ENCODE measurements at places on chromosomes 2 and 18. TPM values are rescaled to one million over a fixed set of nuclear protein-coding genes. Genes with fewer than 3 reads are reported as not detected.
A peak's percentile ranks its signal among the peaks of the same experiment; 100 is the strongest.

Gene WDR35
- 6.6 TPM for total RNA-seq

Gene SPP2
- total RNA-seq, result not detected

Gene UGT1A5
- total RNA-seq, result not detected

Gene COL4A3
- 0.73 TPM for total RNA-seq

Gene LRP1B
- total RNA-seq, result 0.06 TPM

Gene PROM2
- total RNA-seq, result 77.8 TPM

Gene ADGRF3
- not detected for total RNA-seq

Gene TACR1
- total RNA-seq, result not detected

- DNase-seq, result peak; percentile 81
Measured at GRCh38 chr2:200905618-200906296, 16.6 kb downstream of the NIF3L1 start.

GRCh38 chr2:122543815-122544214 is 788.4 kb downstream of the TSN start:
- peak; percentile 28 for DNase-seq

GRCh38 chr2:238967978-238968360 is 120.1 kb downstream of the TWIST2 start:
- no peak for DNase-seq

- no peak for DNase-seq
Measured at GRCh38 chr2:19529677-19530076, 171.3 kb upstream of the OSR1 start.

DNA sequence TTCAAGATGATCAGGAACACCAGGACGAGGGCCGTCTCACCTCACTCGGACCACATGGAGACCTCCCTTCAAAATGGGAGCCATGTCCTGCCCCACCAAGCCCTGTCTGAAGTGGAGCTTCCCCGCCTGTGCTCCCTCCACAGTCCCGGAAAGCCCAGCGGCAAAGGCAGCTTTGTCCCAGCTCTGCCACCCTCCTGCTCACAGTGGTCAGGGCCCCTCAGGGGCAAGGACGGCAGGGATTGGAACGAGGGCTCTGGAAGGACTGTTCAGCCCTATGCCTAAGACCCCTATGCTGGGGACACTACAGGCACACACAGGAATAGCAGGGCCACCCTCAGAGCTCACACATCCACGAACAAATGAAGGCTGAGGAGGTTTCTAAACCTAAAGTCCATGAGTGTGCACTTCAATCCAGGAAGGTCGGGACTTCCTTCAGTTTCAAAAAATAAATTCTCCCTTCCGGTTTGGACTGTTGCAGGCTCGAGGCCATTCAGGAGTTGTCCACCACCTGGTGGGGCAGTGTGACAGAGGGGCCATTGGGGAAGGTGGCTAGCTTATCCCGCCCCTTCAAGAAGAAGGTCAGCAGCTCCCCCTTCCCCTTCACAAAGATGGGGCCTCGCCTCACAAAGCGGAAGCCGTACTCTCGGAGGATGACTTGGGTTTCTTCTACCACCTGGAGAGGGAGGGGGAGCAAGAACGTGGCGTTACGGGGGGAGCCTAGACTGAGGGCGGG is 26.4 kb downstream of the CENPO start:
- no peak for DNase-seq

DNA sequence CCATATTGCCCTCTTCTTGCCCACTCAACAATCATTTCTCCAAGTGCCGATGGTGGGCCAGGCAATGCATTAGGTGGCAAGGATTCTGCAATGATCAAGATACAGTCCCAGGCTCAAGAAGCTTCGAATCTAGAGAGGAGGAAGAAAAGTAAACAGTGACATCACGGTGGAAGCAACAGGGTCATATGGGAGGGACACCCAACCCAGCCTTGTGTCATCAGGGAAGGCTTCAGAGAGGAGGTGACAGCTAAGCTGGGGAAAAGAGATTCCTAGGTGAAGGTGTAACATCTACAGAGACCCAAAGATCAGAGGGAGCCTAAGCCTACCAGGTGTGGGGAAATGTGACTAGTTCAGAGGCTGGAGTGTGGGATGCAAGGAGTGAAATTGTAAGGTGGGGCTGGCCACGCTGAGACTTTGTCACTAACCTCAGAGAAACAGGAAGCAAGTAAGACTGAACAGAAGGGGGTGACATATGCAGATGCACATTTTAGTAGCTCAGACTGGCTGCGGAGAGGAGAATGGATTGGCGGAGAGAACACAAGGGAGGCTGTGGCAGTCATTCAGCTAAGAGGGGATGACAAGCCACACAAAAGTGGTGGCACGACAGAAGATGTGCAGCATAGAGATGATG is 104.9 kb downstream of the ANKRD44 start:
- DNase-seq, result no peak

DNA sequence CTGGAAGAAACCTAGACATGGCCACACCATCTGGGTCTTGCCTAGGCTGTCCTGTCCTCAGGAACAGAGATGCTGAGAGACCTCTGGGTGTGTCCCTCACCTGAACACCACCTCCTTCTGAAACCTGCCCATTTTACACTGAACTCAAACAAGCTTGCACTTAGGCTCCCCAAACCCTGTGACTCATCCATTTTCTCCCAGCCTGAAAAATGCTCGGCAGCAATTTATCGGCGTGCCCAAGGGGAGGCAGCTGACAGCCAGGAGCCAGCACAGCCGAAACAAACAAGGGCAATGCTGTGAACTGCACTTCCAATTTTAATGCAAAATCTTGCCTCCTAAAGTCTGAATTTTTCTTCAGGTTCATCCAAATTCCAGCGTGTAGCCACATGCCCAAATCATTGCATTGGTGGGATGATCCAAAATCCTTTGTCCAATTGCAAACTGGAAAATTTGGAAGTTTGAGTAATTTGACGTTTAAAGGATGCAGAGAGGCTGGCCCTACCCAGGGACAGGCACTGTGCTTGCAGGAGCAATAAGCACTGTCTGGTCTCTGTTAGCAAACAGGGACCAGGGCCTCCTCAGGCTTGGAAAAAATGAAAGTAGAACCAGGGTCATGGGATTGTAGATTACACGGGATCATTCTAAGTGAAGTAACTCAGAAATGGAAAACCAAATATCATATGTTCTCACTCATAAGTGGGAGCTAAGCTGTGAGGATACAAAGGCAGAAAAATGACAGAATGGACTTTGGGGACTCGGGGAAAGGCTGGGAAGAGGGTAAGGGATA is 67.7 kb downstream of the GALNT14 start:
- DNase-seq, result peak; percentile 39

DNA sequence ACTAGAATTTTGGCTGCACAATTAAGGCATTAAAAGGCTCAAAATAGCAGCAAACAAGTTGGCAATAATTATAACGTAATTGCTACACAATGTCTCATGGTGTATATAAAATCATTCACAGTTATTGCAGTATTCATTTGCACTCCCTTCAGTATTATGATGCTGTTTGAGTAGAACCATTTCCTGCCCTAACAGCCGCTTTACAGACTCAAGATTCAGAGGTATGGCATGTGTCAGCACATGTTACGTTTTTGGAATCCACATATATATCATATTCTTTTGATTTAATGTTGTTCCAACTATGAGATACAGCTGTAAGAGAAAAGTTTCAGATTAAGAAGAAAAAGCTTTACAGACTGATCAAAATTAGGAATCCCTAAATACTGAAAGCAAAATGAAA is 56.3 kb upstream of the NCKAP5 start:
- no peak for DNase-seq

- DNase-seq, result no peak
Measured at GRCh38 chr2:32863803-32864202, 83.0 kb upstream of the LTBP1 start.

DNA sequence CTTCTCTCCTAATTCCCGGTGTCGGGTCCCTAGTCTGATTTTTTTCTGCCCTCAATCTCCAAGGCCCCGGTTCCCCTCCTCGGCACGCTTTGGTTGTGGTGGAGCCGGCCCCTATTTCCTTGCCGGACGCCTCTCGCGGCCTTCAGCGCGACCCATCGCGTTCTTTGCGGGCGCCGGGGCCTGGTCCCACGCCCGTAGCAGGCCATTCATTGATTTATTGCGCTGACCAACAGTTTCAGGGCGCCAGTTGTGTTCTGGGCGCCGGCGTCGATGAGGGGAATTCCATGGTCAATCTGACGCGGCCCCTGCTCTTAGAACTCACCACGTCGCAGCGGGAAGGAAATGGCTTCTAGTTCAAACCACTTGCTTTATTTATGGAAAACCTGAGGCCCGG is 396 bp downstream of the CNOT9 start:
- peak; percentile 42 for DNase-seq

DNA sequence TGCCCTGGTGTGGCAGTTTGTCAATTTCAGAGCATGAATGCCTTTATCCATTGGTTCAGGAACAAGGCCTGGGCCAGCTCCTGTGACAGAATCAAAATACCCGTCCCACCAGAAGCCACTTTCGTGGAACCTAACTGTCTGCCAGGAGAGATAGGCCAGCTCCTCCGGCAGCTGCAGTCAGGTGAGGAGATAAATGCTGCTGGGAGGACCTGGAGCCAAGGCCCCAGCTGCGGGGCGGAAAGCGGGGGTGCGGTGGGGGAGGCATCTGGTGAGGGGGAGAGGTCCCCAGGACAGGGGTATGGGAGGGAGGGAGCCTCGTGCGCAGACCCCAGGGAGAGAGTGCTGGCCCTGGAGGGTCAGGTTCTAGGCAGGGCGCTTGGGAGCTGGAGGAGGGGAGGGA is 4.4 kb upstream of the ASB1 start:
- no peak for DNase-seq

GRCh38 chr2:158918452-158918851 is 50.0 kb upstream of the TANC1 start:
- no peak for DNase-seq

- DNase-seq, result no peak
Measured at GRCh38 chr18:42536442-42536841, 579.0 kb downstream of the RIT2 start.

DNA sequence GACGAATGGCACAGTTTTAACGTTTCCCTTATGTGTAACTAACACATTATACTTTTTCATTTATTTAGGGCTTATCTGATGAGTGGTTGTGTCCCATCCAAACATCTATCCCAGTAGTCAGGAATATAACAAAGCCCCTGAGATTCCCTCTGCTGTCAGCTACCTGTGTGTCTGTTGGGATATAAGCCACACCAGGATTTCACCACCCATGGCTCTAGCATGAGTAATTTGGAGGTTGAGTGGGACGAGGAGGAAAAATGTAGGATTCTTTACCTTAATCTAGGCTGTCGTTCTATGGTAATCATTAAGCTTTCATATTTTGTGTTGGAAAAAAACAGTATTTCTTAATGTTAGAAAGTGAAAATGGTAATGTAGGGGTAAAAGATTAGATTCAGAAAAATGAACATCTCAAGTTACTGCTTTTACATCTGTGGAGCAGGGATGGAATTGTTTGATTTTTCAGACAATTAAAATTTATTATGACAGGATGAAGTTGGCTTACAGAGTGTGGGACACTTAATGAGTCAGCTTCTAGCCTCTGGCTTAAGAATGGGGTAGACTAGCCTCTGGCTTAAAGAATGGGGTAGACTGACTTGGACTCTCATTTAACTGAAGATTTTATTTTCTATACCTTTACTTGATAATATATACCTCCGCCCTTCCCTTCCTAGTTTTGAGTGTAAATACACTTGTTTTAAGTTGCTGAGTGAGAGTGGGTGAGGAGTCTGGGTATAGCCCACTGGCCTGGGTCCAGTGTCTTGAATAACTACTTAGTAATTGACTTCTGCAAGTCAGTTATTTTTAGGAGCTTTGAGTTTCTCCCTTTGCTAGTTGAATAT is 88.5 kb upstream of the RANBP2 start:
- peak; percentile 44 for DNase-seq

GRCh38 chr2:29226808-29227207 is 111.6 kb downstream of the CLIP4 start:
- no peak for DNase-seq

DNA sequence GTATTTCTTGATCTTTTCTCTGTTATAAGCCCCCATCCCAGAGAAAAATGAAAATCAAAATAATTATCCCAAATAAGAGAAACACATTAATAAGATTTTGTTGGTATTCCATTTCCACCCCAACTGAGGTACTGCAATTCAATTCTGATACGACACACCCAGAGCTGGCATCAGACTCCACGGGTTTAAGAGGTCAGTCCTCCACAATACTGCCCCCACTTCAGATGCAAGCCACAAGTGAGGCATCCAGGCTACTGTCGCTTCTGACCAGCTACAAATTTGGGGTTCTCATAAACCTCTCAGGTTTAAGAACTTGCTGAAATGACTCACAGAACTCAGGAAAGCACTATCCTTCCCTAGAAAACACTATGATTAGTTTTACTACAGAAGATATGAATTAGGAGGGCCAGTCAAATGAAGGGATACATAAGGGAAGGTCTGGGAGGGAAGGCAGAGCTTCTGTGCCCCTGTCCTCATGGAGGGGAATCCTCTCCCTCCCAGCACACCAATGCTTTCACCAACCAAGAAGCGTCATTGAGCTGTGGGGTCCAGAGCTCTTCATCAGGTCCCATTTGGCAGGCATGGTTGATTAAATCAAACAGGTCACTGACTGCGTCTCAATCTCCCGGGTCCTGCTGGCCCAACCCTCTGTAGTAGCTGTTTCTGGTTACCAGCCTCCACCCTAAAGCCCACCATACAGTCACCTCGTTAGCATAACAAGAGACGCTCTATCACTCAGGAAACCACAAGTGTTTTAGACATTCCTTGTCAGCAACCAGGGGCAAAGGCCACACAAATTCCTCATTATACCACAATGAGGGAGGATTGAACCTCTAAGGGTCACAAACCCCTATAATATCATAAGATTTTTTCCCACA is 46.2 kb downstream of the IWS1 start:
- no peak for DNase-seq

DNA sequence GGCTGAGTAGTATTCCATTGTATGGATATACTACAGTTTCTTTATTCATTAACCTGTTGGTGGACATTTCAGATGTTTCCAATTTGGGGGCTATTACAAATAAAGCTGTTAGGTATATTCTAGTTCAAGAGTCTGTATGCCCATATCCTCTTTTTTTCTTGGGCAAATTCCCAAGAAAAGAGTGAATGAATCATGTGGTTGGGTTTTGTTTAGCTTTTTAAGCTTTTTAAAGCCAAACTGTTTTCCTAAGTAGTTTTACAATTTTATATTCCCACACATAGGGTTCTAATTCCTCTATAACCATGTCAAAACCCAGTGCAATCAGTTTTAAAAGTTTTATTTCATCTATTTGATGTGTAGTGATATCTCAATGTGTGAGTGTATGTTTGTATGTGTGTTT is 44.9 kb upstream of the BAZ2B start:
- no peak for DNase-seq

GRCh38 chr2:50602636-50603327 is 429.1 kb downstream of the NRXN1 start:
- no peak for DNase-seq

GRCh38 chr18:8359076-8359475 is 250.2 kb upstream of the RAB12 start:
- no peak for DNase-seq

GRCh38 chr2:131056932-131057287 is 36.4 kb downstream of the FAM168B start:
- no peak for DNase-seq

Measured in PC-3 (cell line).